ENCODE measurements at places on chromosomes 5 and 9. TPM values are rescaled to one million over a fixed set of nuclear protein-coding genes. Genes with fewer than 3 reads are reported as not detected.

IL31RA gene
- total RNA-seq, result 0.27 TPM

- DNase-seq, result no peak
Observed at GRCh38 chr5:109177227-109177626, 232.5 kb downstream of the PJA2 start.

- no peak for DNase-seq
Observed at GRCh38 chr9:120718316-120718715, 4.0 kb upstream of the MEGF9 start.

DNA sequence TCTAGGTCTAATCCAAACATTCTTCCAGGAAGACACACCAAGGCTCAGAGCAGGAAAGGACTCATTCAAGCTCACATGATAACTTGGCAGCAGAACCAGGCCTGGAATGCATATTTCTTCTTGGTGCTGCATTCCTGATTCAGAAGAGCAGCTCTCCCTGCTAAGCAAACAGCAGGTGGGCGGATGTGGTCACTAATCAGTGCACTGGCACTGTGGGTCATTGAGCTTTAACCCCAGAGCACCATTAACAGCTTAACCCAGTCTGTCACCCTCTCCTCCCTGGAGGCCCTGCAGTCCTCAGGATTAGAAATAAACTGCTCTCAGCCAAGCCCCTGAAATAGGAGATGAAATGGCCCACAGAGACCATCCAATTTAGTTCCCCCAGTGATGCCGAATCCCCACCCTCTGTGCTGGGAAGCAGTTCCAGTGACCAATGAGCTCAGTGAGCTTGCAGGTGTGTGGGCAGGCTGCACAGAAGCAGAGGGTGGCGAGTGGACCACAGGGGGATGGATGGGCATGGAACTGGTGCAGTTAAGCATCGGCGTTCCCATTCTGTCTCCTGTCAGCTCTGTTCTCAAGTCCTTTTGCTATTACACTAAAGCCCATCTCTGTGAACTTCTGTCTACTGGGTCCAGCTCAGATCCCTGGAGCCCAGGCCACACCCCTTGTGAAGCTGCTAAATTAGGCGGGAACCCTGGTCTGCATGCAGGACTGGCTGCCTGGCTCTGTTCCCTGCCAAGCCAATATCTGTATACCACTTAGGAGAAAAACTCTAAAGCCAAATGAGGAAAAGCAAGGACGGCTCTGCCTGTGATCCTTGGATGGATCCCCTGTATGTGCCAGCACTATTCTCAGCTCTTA lies 16.6 kb upstream of the MEGF9 start:
- DNase-seq, result peak; percentile 50

- no peak for DNase-seq
Observed at GRCh38 chr9:101458963-101459631, 23.5 kb upstream of the ALDOB start.

DNA sequence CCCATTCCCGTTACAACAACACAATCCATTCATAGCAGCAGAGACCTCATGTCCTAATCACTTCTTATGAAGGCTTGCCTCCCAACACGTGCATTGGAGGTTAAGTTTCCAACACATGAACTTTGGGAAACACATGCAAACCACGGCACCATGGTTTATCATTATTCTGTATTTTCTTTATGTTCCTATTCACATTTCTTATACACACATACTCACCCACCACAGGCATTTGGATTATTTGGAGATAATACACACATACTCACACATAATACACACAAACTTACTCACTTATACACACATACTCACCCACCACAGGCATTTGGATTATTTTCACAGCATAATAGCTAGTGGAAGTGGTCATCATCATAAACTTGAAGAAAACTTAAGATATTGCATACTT lies 75.6 kb downstream of the C7 start:
- DNase-seq, result no peak

DNA sequence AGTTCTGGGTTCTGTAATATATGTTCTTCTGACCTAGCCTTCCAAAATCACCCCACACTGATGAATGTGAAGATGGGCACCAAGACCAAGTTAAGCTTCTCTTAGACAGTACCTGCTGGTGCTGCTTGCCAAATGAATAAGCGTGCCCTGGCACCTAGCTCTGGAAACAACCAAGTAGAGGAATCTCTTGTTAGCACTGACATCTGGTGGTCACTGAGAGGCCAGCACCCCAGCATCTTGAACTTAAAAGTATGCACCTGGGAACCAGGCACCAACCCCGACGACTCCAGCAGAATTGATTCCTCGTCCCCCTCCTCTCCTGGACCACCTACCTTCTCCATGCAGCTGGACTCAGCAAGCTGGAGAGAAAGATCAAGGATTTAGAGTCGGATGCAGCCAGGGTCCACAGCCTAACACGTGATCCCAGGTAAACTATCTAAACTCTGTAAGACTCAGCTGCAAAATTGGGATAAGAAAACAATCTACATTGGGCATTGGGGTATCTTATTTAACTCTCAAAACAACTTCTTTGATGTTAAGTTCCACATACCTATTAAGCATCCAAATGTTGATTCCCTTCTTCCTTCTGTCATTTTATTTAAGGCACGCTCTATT lies 89.8 kb downstream of the SLC1A3 start:
- peak; percentile 54 for DNase-seq
